ENCODE measurements at places on chromosomes 6 and 20.

- no peak for DNase-seq
These were observed 166.5 kb upstream of the JARID2 start for GRCh38 chr6:15079288-15079817.

DNA sequence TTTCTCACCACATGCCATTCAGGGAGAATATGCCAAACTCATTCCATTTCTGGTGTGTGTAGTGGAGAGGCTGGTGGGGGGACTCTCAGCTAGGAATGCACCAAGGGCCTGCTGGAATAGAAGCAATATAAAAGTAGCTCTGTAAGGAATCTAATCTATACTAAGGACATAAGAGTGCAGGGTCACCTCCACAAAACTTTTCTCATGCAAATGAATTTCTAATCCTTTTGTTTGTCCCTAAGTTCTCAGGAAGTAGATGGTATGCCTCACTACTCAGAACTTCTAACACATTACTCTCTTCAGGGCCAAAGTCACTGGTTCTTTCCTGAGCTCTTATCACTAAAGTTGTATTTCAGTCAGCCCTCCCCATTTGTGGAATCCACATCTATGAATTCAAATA is 427.2 kb downstream of the C6orf118 start:
- no peak for DNase-seq

DNA sequence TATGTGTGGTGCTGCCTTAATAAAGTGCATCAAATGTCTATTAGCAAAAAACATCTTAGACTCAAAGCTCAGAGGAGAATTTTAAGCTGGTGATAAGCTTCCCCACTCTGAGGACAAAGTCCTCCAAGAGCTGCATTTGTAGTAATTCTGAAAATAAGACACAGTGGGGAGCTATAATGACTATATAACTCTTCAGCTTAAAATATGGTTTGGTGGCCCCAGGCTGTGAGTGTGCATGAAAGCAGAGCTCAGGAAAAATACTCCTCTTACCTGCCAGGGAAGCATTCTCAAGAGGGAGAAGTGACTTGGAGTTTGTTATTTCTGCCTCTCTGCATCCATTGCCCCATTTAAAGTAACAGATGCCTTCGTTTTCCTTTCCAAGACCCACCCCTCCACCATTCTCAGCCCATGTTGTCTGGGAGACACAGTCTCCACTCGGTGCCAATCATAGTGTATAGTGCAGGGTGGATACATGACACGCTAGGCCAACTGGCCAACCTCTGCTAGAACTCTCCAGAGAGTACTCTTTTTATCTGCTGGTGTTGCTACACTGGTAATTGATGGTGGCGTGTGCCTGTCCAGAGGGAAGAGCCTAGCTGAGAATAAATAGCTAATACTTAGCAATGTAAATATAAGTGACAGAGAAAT is 229.2 kb downstream of the PHF3 start:
- no peak for DNase-seq

GRCh38 chr6:25617997-25618396 is 34.0 kb upstream of the SCGN start:
- DNase-seq, result no peak

DNA sequence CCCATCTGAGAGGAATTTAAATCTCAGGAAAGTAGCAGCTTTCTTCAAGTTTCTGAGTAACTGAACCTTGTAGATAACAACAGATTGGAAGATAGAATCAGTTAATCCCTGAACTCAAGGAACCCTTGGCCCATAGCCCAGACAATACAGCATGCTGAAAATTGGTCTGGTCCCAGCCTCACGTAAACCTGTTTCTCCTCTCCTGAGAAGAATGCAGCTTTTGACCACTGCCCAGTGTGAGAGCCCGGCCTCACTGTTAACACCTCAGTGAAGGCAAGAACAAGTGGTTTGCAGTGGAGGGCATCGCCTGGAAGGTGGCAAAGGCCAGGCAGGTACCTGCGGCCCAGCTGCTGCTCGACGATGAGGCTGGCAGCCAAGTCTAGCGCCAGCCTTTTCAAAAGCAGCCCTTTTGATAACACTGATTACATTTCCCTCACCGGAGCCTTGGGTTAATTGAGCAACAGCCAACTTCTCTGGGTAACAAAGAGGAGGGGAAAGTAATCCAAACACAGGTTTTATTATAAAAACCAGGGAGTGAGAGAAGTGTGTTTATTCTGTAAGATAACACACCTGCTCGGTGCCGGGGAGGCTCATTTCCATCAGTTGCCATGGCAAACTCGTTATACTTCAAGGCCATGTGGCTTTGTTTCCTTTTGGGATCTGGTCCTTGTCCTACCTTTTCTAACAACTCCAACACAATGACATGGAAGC is 54.0 kb downstream of the TRAF3IP2 start:
- no peak for DNase-seq

DNA sequence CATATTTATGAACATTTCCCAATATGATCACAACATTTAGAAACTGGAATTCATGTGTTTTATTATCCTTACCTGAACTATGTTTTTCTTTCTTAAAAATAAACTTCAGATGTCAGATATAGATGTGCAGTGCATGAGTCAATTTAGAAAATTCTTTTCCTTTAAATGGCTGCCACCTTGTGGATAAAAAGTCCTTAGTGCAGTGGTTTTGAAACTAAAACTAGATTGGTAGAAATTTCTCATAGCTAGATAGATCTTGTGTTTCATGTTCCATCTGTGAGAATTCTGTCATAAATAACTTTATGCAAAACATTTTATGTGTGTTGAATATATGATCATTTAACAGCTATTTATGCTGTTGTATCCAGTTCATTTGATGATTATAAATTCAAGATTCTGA is 134.9 kb downstream of the KLHL32 start:
- DNase-seq, result no peak

GRCh38 chr6:143260857-143261256 is 189.6 kb downstream of the ADAT2 start:
- DNase-seq, result no peak

GRCh38 chr6:55574556-55574955 is 4.4 kb downstream of the HMGCLL1 start:
- no peak for DNase-seq

DNA sequence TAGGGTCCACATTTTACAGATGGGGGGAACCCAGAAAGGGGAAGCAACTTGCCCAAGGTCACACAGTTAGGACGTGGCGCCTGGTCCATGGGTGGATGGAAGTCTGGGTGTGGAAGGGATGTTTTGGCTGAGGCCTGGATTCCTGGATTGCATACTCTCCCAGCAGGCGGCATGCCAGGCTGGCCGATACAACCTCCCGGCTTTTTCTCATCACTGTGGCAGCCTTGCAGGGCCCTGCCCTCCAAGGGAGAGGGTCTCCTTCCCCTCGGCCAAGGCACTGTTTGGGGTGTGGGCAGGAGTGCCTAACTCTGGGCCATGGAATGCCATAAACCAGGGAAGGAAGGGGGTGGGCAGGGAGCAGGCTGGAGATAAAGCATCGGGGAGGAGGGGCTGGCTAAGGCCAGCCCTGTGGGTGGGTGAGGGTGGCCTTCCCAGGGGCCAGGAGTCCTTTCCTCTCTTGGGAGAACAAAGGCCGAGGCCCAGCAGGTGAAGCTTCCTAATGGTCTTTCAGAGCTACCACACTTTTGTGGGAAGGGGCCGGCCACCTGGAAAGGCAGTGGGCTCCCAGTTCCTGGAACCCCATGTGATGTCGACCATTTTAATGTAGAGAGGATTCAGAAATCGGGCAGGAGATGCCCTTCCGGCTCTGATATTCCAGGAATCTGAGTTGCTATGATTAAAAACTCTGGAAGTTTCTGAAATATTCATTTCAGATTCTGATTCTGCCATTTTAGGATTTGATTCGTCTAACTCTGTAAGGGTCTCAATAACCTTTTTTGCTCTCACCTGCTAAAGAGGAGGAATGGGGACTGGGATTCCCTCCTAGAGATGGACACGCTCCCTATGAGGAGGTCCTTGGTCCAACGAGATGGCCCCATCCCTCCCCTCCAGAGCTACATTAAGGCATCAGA is 4.2 kb downstream of the FOXS1 start:
- DNase-seq, result no peak

DNA sequence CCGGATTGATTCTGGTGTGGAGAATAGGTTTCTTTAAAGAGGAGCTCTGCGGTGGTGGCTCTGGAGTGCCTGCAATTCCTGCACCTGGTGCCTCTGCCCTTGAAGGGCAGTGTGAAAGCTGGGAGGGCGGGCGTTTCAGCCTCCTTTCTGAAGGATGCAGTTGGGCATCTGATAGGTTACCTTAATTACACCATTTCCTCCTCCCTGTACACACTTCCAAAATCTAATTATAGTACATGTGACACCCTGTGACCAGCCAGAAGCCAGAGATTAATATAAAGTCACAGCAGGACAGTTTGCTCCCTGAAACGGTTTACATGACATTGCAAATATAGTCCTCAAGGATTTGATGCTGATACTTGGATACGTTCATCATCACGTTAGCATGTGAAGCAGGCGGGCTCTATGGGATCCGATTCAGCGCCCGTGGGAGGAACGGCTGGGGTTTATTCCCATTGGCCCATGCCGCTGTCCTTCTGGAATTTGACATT is 548.2 kb downstream of the QKI start:
- DNase-seq, result no peak

DNA sequence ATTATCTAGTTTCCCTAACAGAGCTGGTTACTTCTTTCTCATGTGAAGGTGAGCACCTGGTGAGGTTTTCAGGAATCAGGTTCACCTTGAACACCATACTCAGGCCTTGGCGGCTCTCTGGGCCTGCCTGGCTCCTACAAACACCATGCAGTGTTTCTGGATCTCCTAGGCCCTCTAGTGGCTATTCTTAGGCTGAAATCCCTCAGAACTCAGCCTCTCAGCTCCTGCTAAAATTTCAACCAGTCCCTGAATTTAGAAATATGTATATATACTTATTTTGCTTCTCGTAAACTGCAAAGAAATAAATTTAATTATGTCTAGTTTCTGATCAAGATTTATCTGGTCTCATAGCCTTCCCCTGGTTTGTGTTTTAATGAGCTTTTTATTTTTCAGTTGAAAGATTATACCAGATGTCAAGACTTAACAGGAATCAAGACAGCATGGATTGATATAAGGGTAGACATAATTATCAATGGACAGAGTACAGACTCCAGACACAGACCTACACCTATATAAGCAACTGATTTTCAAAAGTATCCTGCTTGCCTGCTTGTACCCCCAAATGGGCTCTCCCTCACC is 55.9 kb downstream of the ANKEF1 start:
- no peak for DNase-seq

- DNase-seq, result no peak
These were observed 648.5 kb downstream of the HTR1B start for GRCh38 chr6:76814496-76815458.

All from activated CD8-positive, alpha-beta memory T cell treated with anti-CD3 and anti-CD28 coated beads, Interleukin-2, amount 50 U/mL, for 48 hours (primary cell).